Activated T-cell treated with anti-CD3 and anti-CD28 coated beads for 1 hour (primary cell): ENCODE measurements at places on chromosomes 16 and 17.

GRCh38 chr16:27387724-27388123, 14.2 kb upstream of the IL21R start:
- DNase-seq: no peak

DNA sequence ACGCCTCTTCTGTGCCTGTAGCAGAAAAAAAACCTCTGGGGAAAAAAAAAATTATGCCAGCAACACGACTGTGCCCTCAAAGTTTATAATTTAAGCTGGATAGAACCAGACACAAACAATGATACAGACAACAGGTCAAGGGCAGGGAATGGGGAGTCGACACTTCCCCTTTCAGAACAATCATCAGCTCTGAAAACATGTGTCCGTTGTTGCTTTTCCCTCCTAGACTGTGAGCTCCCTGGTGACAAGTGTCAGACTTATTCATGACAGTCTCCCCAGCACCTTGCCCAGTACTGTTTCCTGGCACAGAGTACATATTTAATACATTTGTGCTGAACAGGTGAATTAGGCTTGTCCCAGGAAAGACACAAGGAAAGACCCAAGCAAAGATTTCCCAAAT, 178.3 kb downstream of the SOX9 start:
- no peak for DNase-seq

DNA sequence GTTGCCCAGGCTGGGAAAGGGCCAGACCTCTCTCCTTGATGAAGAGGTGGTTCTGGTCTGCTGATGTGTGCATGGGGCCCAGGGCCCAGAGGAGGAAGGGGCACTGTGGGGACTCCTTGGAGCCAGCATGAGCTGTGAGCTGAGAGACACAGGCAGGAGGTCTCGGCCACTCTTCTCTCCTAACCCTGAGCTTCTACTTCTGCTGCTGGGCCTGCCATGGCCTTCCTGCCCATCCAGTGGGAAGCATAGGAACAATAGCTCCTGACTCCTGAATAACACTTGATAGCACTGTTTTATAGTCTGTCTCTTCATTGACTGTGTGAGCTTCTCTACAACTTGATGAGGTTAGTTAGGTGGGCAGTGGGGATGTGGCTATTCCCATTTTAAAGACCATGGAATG, 181.1 kb downstream of the UTP18 start:
- DNase-seq: no peak

- no peak for DNase-seq
Measured at GRCh38 chr17:65618516-65618915, 57.1 kb upstream of the AXIN2 start.

DNA sequence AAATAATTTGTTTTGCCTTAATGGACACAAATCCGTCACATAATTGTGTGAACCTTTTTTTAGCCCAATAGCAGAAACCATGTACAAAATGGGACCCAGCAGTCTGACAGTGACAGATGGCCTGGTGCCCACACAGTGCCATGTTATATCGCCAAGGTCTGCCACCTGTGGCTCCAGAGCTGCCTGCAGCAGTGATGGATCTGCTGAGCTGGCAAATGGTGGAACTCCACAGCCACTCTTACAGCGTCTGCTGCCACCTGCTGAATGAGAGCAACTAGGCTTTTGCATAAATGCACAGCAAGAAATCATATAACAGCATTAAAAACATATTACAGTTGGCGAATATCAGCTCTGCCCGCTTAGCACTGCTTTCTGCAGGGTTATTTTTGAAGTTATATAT, 59.4 kb downstream of the NUP93 start:
- no peak for DNase-seq

DNA sequence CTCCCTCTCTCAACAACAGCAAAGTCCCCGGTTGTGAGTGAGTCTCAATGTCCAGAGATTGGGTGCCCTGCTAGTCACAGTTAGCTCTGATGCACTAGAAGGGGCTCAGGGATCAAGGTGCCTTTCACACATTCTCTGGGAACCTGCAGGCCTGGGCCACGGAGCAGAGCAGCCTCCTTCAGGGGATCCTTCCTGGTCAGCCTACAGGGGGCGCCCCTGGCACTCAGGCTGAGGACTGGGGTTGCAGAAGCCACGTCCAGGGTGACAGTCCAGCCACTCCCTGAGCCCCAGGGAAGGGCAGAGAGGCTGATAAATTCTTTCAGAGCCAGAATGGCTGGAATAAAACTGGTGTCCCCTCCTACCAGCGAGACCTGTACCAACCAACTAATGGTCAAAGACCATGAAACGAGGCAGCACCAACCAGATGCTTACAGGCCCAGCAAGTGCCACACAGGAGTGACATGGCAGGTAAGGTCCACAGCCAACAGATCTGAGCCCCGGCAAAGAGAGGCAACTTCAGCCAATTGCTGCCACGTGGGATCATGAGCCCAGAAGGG, 43.5 kb downstream of the ST3GAL2 start:
- DNase-seq: peak; percentile 54
